K562 (cell line): ENCODE measurements at places on chromosomes 5 and 9.
A peak's percentile ranks its signal among the peaks of the same experiment; 100 is the strongest.

- H3K27me3 ChIP-seq, result no peaks in the 10 kb centered on the region
- H3K4me3 ChIP-seq, result no peak overlapping the region
- no peak overlapping the region for H3K27ac ChIP-seq
- no peaks in the 10 kb centered on the region for H3K36me3 ChIP-seq
Measured at GRCh38 chr9:1173211-1173610, 123.1 kb downstream of the DMRT2 start.

DNA sequence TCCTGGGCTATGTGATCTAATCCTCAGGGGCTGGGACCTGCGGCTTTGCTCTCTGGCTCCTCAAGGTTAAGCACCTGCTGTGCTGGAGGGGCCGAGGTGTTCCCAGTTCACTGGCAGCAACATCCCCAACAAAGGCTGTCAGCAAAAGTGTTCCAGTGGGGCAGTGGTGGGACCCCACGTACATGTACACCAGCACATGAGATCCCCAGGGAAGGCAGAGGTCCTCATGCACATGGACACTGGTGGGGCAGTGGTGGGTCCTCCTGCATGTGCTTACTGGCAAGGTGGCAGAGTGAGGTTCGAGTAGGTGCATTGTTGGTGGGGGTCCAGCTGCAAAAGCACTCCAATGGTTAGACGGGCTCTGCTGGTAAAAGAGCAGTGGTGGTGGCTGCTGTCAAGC is 255.6 kb upstream of the MPDZ start:
- no peak overlapping the region for H3K4me3 ChIP-seq
- no peaks in the 10 kb centered on the region for H3K36me3 ChIP-seq
- no peaks in the 10 kb centered on the region for H3K27me3 ChIP-seq
- H3K27ac ChIP-seq, result no peak overlapping the region

DNA sequence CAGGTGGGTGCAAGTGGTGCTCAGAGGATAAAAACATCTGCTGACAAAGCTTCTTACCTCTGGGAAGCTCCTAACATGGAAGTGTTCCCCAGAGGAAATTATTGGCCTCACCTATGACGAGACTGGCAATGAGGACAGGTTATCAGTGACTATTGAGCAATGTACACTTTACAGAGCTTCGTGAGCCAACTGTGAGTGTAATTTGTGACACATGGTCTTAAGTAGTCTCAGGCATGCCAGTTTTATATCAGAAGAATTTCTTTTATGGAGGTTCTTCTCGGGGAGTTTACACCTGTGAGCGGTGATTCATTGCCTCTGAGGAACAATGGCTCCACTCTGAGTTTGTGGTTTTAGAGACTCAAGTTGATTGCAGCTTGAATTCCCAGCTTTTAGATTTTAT is 11.3 kb downstream of the ANKDD1B start:
- no peak overlapping the region for H3K4me3 ChIP-seq
- no peak for DNase-seq
- H3K36me3 ChIP-seq, result no peaks in the 10 kb centered on the region

DNA sequence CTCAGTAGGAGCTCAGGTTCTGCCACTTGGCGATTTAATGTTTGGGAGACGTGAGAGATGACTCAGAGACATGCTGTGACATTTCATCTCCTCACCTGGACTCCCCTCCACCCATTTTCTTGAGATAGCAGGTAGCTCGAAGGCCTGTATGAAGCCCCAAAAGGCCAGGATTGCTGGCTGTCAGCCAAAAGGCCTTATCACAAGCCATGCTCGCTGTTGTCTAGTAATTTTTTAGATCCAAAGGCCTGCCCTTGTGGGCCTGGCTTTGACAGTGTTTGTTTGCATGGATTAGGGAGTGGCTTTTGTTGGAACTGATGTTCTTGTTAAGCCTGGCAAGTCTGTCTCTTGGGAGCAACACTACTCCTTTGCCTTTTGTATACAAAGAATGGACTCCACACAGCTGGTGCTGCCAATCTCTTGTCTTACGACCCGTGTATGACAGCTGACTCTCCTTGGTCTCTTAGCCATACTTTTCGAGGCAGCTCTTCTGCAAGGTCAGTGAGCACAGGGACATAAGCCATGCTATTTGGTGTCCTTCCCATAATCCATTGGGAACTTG is 22.7 kb downstream of the CAVIN4 start:
- H3K27ac ChIP-seq, result no peak overlapping the region
- H3K36me3 ChIP-seq, result no peaks in the 10 kb centered on the region
- no peak for DNase-seq
- peaks cover 6% of the 10 kb centered on the region; the same call in 1 of the 2 replicates for H3K4me1 ChIP-seq

DNA sequence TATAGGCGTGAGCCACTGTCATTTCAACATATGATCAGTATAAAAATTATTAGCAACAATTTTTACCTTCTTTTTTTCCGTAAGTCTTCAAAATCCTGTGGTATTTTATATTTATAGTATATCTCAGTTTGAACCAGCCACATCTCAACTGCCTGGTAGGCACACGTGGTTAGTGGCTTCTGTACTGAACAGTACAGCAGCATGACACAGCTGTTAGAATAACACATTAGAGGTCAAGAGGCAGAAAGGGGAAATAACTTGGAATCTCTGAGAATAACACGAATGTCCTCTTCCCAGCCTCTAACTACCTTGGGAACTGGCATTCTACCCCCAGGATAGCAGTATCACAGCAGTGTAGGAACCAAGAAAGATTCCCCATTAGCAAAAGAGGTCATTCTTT is 108.5 kb upstream of the IQGAP2 start:
- no peak for DNase-seq
- H3K27ac ChIP-seq, result no peak overlapping the region
- H3K4me1 ChIP-seq, result peaks cover 9% of the 10 kb centered on the region; the same call in 2 of the 3 replicates

DNA sequence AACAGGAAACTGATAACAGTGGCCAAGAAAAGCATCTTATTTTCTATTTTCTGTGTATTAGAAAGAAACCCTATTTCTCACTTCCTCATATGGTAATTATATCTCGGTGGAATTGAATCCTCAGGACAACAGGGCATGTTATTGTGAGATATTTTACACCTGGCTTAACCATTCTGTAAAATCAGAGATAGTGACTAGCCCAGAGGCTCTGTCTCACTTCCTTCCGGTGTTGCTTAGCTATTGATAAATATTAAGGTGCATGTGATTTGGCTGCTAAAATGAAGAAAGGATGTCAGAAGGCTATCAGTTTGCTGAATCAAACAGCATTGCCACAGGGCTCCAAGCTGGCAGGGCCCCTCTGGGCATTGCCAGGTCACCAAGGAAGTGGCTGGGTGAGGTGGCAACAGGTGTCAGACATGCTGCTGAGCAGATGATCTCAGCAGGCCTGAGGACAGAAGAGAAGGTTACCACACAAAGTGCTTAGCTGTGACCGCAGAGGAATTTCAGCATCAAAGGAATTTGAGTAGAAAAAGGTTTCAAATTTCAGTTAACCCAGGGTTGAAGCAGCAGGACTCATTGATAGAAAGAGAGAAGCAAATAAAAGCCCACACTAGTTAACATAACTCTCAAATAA is 330.7 kb downstream of the PDE4D start:
- no peaks in the 10 kb centered on the region for H3K27me3 ChIP-seq
- no peaks in the 10 kb centered on the region for H3K4me1 ChIP-seq
- H3K4me3 ChIP-seq, result no peak overlapping the region
- no peak overlapping the region for H3K27ac ChIP-seq

- no peaks in the 10 kb centered on the region for H3K4me1 ChIP-seq
- no peak overlapping the region for H3K27ac ChIP-seq
- DNase-seq, result no peak
- no peak overlapping the region for H3K4me3 ChIP-seq
- no peaks in the 10 kb centered on the region for H3K36me3 ChIP-seq
Measured at GRCh38 chr5:107542428-107542827, 128.3 kb downstream of the EFNA5 start.

DNA sequence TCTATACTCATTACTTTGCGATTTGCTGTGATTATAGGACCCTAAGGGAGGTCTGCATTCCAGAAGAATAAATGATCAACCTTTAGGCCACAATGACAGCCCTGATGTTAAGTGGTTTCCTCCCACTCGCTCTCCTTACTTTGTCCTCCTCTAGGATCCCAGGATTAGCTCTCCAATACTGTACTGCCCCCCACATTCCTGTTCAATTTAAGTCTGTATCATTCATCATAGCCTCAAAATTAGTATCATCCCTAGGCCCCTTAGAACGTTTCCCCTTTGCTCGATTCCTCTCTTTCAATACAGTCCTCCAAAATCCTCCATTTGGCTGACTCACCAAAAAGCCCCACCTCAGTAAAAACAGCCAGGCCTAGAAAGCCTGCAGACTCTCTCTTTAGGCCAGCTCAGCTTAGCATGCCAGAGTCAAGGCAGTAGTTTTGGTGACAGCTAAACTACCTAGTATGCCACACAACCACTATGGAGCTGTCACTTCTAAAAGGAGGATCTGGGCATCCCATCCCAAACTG is 24.4 kb downstream of the RNF145 start:
- no peak for DNase-seq

GRCh38 chr5:154762700-154763099 is 7.5 kb downstream of the LARP1 start:
- H3K4me1 ChIP-seq, result peaks cover 12% of the 10 kb centered on the region
- no peak overlapping the region for H3K4me3 ChIP-seq
- no peak for DNase-seq
- peaks cover 73% of the 10 kb centered on the region for H3K36me3 ChIP-seq
- no peaks in the 10 kb centered on the region for H3K27me3 ChIP-seq
- H3K27ac ChIP-seq, result 0 out of 3 replicates have a peak overlapping the region, but pooled peaks have one; percentile 16

DNA sequence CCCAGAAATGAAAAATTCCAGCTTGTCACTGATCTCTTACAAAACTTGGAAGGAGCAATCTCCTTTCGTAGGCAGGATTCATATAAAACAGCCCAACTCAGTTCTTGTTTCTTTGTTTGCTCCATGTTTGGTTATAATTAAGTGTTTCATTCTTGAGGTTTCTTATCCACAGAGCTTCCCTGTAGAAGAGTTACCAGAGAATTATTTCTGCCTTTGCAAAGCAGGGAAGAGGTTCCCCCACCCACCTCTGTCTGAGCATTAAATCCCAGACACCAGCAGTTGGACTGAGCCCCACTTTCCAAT is 34.1 kb upstream of the RAI14 start:
- no peaks in the 10 kb centered on the region for H3K36me3 ChIP-seq
- no peak overlapping the region for H3K4me3 ChIP-seq
- no peak for DNase-seq
- no peak overlapping the region for H3K27ac ChIP-seq
- H3K27me3 ChIP-seq, result no peaks in the 10 kb centered on the region
- 0 out of 3 replicates have a peak, but pooled peaks cover 4% of the 10 kb centered on the region for H3K4me1 ChIP-seq

GRCh38 chr5:35237580-35238376 is 7.5 kb upstream of the PRLR start:
- no peaks in the 10 kb centered on the region for H3K36me3 ChIP-seq
- no peak overlapping the region for H3K27ac ChIP-seq
- H3K4me3 ChIP-seq, result no peak overlapping the region
- no peaks in the 10 kb centered on the region for H3K27me3 ChIP-seq
- no peak for DNase-seq
- H3K4me1 ChIP-seq, result no peaks in the 10 kb centered on the region

DNA sequence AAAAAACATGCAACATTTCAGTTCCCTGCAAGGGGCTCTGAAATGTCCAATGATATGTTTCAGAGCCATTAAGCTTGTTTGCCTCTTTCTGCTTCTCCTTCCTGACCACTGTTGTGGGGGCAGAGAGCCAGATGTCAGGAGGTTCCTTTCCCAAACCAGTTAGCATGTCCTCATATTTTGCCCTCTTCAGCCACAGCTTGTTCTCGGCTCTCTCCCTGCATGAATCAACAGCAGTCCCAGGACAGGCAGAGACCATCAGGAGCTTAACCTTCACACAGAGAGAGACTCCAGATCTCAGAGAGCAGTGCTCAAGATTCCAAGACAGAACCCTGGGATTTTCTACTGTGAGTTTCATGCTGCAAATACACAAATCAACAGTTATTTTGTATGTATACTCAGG is 218.5 kb downstream of the COMMD10 start:
- no peaks in the 10 kb centered on the region for H3K4me1 ChIP-seq
- no peaks in the 10 kb centered on the region for H3K36me3 ChIP-seq
- no peak overlapping the region for H3K4me3 ChIP-seq

DNA sequence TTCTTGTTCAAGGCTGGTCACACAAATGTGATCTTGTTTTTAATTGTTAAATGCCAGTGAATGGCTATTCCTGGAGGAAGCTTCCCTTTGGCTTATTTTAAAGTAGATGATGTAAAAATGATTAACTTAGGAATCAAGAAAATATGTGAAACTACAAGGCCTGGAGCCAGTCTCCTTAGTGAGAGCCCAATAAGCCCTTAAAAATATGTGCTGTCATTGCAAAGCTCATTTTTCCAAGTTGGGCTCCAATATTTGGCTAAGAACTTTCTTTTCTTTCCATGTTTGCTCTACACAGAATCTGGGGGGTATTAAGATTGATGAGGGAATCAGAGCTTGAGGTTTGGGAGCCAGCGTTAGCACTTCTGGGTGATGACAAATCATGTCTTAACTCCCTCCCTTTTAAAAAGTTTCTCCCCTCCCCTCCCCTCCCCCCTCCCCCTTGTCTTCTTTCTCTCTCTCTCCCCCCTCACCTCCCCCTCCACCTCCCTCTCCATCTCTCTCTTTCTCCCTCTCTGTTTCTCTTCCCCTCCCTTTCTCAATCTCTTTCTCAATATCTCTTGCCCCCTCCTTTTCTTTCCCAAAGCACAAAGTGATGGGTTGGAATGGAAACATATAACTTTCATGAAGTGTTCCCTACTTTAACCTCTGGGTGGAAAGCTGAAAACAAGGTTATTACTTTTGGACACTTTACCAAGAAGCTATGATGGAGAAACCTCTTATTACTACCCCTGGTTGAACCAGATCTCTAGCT is 86.0 kb downstream of the FBXL7 start:
- no peaks in the 10 kb centered on the region for H3K27me3 ChIP-seq
- H3K4me1 ChIP-seq, result no peaks in the 10 kb centered on the region
- H3K4me3 ChIP-seq, result no peak overlapping the region
- no peak overlapping the region for H3K27ac ChIP-seq
- DNase-seq, result no peak
